Thoracic aorta (tissue), 2 donors: ENCODE measurements at places on chromosomes 6 and 20. TPM values are rescaled to one million over a fixed set of nuclear protein-coding genes. Genes with fewer than 3 reads are reported as not detected.

LMBRD1 gene
- 49.8 TPM for total RNA-seq

KIF6 gene
- not detected for total RNA-seq

PRKN gene
- 10.4 TPM for total RNA-seq

SLC24A3 gene
- total RNA-seq: 8.3 TPM

ZDHHC14 gene
- 31.1 TPM for total RNA-seq

BPIFA1 gene
- total RNA-seq: not detected

PLCG1 gene
- 255 TPM for total RNA-seq

MUC22 gene
- total RNA-seq: not detected

PPP1R14C gene
- total RNA-seq: 1.3 TPM

TNNC2 gene
- total RNA-seq: not detected

OPN5 gene
- not detected for total RNA-seq

VGLL2 gene
- total RNA-seq: not detected

SRMS gene
- not detected for total RNA-seq

CD83 gene
- total RNA-seq: 1.1 TPM

EYA2 gene
- 3.5 TPM for total RNA-seq

NKAIN2 gene
- total RNA-seq: 0.28 TPM
